Activated CD4-positive, alpha-beta T cell treated with anti-CD3 and anti-CD28 coated beads, Interleukin-2, amount 10 ng/mL, durations not matched to agents 7 days and 5 days (primary cell): ENCODE measurements at places on chromosomes 12 and 14.

DNA sequence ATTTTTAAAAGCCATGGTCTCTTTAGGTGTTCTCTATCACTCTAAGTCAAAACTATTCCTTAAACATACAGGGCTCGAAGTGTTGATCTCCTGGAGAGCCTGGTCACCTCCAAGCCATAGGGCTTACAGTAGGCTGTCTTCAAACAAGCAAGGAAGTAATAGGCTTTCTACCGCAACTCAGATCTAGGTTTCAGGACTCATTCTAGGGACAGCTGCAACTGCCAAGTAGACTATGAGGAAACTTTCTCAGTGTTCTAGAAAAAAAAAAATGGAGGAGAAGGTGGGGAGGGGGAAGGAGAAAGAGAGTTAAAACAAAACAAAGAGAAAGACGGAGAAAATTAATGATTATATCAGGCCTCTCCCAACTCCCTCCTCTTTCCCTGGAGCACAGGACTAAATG, 106.9 kb upstream of the ETV6 start:
- H3K27me3 ChIP-seq, result no peaks in the 10 kb centered on the region
- H3K4me3 ChIP-seq, result no peak overlapping the region
- H3K27ac ChIP-seq, result peak overlapping the region; percentile 5
- peaks cover 2% of the 10 kb centered on the region for H3K36me3 ChIP-seq

DNA sequence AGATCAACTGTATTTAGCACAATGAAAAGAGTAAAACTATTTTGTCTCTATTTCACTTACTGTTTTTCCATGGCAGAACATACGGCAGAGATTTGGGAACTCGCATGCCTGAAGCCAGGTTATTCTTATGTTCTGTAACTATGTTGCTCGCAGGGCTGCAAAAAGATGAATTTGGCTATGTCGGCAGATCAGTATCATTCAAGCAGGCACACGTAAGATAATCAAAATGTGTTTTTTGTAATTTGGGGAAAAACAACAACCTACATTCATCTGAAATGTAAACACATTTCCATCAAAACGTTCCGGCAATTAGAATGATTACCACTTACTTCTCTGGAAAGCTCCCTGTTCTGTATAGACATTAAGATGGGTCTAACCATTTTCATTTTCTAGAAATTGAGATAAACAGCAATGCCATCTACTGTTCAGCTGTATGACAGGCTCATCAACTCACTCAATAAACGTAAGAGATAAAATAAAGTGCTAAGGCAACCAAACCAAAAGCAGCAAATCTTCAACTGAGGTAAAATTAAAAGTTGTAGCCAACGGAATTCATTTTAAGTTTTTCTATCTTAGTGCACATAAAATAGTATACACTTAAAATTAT, 13.0 kb downstream of the GTSF1 start:
- no peak overlapping the region for H3K27ac ChIP-seq
- DNase-seq, result no peak
- no peaks in the 10 kb centered on the region for H3K4me1 ChIP-seq
- H3K36me3 ChIP-seq, result no peaks in the 10 kb centered on the region

- no peaks in the 10 kb centered on the region for H3K4me1 ChIP-seq
- no peaks in the 10 kb centered on the region for H3K36me3 ChIP-seq
- DNase-seq, result no peak
Measured at GRCh38 chr14:87065366-87065765, 927.6 kb downstream of the GALC start.

DNA sequence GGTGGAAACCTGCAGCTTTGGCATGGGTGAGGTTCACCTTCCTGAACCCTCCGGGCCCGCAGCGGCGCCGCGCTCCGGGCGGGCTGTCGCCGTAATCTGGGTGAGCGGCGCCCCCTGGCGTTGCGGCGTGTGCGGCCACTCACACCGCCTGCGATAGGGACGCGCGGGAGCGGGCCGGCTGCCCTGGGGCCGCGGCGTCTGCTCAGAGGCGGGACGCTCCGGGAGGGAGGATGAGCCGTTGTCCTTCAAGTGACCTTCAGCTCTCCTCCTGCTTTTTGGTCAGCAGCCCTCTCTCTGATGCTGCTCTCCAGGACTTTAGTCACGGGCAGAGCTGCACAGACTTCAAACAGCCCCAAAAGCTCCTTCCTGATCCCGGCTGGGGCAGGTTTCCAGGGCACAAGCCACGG, 211.7 kb upstream of the FKBP4 start:
- no peak overlapping the region for H3K27ac ChIP-seq
- peaks cover 29% of the 10 kb centered on the region for H3K27me3 ChIP-seq
- H3K4me1 ChIP-seq, result no peaks in the 10 kb centered on the region
- no peaks in the 10 kb centered on the region for H3K36me3 ChIP-seq

- H3K4me3 ChIP-seq, result no peak overlapping the region
- H3K27me3 ChIP-seq, result no peaks in the 10 kb centered on the region
- H3K4me1 ChIP-seq, result peaks cover 2% of the 10 kb centered on the region
- no peak overlapping the region for H3K27ac ChIP-seq
- no peak for DNase-seq
Measured at GRCh38 chr14:77682158-77682553, 25.7 kb downstream of the ALKBH1 start.
